ENCODE measurements at places on chromosomes 2 and 18.

DNA sequence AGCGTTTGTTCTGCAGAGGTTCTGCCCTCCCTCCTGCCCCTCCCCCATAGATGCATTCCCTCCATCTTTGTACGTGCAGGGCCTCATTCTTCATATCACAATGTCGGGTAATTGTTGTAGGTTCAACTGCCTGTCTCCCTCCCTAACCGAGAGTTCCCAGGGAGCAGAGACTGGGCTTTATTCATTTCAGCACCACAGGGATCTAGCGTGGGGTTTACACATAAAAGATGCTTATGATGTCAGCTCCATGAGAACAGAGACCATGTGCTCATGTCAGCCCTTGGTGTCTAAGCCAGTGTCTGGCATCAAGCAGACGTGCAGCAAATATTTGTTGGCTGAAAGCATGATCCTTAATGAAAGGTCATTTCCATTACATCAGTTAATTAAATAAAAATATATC is 298.9 kb upstream of the TRIB2 start:
- DNase-seq = no peak

DNA sequence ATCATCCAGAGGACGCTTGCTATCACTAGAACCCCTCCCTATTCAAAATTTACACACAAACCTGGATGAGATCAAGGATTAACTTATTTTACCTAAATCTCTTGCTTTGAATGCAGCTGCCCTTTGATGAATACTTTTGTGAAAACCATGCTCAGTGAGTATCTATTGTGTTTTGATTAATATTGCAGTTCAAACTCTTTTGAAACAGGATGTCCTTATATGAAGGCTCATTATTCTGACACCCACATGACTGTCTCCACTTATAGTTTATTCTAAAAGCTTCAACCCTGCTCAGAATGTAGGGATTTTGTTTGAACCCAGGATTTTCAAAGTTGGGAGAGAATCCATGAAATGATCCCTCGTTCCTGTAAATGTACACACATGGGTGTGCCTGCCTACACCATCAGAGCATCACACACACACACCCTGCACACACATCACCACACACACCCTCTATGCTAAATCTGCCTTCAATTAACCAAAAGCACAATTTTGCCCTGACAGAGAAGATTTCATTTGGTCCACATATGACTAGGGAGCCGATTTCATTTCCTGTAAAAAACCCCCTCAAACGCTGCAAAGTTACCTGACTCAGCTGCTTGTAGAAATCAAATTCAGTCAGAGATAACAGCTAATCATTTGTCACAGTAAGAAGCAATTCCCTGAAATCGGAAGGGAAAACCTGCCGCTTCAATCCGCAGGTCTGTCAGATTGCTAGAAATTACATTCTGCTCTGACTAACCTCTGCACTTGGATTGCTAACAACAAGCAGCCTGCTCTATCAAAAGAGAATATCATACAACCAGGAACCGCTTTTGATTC is 65.2 kb downstream of the ZEB2 start:
- no peak for DNase-seq

DNA sequence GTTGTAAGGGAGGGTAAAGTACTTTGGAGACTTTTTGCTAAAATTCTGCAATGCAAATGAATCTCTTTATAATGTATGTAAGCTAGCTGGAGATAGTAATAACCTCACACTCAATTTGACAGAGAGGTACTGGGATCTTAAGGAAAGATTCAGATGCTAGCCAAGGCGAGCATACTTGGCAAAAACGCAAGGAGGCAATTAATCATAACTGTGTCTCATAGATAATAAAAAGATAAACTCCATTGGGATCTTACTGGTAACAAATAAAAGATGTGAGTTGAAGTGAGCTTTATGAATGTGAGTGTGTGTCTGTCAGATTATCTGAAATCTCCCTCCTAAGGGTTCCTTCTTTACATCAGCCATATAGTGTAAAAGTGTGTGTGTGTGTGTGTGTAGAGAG is 533.0 kb downstream of the TMX3 start:
- no peak for DNase-seq

GRCh38 chr2:157922336-157922735 is 46.2 kb upstream of the ACVR1 start:
- DNase-seq = no peak

- no peak for DNase-seq
Measured at GRCh38 chr2:143514413-143514812, 385.2 kb downstream of the ARHGAP15 start.

DNA sequence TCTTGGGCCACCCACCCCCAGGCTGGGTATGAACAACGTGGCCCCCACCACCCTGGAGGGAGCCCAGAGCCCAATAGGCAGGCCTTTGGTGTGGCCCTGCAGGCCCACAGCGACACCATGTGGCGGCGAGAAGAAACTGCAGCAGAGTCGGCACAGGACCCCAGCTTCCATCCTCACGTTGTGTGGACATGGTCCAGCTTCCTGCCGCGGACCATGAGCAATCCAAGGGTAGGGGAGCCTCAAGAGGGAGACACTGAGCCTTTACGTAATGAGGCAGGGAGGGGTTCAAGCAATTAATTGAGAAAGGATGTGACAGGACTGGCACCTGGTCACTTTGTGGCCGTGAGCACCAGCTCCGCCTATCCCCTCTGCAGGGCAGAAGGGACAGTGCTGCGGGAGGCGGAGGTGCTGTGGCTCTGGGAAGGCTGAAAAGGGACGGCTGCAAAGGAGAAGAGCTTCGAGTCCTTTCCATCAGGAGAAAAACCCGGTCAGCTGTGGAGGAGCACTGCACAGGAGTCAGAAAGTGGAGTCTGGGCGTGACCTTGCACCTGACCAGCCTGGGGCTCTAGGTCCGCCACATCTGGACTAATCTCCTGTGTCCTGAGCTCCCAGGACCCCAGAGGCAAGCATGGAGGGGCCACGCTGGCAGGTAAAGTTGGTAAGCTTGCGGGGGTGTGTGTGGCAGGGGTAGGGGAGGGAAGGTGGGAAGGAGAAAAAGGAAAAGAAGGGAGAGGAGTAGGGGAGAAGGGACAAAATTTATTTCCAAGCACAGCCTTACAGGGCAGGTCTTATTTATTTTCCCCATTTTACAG is 44.9 kb downstream of the TMEM37 start:
- DNase-seq = peak; percentile 7

DNA sequence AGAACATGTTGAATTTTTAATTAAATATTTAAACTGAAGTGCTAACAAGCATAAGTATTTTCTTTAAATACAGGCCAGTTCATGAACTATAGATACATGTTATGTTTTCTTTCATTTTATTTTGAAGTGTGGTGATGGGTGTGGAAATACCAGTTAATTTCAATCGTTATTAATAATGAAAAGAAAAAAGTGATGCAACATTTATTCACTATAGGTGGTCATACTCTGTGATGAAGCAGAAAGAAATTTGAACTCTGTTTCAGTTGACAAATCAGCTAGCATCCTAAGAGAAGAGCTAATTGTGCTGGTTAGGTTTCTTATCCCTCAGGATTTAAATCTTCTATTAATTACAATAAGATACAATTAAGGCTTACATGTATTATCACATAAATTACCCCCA is 795.1 kb upstream of the DDX18 start:
- no peak for DNase-seq

DNA sequence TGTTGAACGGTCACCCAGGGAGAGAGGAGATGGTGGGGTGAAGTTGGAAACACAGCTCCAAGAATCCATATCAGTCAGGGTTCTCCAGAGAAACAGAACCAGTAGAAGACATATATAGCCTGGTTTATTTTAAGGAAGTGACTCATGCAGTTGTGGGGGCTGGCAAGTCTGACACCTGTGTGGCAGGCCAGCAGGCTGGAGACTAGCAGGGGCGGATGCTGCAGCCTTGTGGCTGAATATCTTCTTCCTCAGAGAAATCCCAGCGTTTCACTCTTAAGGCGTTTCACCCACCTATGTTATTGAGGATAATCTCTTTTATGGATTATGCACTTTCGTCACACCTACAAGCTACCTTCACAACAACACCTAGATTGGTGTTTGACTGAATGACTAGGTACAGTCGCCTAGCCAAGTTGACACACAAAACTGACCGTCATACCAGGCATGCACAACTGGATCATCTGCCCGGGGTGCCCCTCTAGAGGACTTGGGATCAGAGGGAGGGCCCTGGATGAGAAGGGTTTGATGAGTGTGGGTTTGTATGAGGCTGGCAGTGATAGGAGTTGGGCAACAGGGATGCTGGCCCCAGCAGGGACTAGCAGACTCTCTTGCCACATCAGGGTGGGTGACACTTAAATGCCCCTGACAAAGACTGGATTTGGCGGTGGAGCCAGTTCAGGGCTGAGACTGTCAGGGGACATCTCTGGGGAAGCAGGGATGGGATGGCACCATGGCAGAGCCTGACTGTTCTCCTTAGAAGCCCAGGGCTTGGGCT is 23.4 kb downstream of the MROH2A start:
- DNase-seq = no peak

GRCh38 chr2:64876137-64876647 is 113.0 kb upstream of the SLC1A4 start:
- no peak for DNase-seq

DNA sequence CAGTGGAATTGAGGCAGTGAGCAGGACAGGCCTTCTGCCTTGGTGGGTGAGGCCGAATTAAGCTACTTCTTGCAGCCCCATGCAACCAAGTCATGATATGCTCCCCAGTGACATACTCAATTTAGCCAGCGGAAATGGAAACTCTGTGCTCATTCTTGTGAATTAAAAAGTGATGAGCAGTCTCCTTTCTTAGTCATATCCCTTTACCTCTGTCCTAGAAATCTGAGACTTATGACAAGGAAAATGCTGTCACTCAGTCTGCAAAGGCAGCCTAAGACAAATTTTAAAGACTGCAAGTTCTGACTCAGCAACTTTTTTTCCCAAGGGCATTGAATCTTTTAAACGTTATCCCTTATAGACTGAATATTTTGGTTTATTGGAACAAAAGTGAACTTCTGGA is 218.2 kb downstream of the SH3BP4 start:
- no peak for DNase-seq

DNA sequence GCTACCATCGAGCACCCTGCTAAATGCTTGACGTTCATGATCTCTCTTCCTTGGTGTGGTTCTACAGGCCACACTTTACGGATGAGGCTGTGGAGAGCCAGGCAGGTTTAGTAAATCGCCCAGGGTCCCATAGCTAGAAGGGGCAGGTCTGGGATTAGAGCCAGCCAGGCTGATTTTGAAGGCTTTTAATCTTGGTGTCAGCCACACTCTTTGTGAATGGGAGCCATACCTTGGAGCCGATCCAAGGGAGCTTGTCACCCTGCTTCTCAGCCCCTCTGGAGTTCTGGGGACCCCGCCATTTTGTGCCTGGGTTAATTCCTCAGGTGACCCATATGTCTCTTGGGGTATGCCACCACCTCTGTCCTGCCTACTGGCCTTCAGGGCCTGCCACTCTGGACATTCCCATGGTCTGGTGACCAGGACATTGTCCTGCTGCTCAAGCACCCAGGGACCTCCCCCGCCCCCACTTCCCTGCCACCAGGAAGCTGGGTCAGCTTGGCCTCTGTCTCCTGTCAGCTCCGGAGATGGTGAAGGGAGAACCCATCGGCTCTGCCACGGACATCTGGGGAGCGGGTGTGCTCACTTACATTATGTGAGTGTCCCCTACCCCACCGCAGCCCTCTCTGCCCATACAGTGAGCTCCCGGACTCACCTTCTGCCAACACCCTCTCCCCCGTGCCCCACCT is 7.3 kb upstream of the GMPPA start:
- no peak for DNase-seq

Measured in smooth muscle cell of the brain vasculature (primary cell).